ENCODE measurements at places on chromosomes 1 and 21.

- no peak for DNase-seq
Observed at GRCh38 chr1:4557949-4558348, 96.5 kb upstream of the AJAP1 start.

DNA sequence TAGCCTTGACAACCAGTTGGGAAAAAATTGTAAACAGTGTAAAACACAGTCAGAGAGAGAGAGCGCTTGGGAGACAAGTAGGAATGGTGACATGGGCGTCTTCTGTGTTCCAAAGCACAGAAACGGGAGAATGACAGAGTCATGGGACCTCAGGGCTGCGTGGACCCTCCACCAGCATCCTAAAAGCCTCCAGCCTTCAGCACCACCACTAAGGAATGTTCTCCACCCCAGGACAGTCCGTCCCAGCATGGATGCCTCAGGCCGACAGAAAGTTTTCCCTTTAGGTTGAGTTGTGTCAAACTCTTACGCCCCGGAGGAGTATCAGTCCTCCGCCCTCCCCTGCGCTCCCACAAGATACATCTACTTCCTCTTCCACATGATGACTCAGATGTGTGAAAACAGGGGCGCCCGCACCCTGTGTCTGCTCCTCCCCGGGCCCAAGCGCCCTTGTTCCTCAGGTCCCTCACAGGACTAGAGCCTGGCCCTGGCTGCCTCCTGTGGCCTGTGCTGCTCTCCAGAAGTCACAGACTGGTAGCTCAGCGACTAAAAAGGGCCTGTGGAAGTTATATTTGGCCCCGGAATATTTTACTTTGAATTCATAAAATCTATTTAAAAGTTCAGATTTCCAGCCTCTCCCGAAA is 63.9 kb upstream of the EFHD2 start:
- DNase-seq, result no peak

DNA sequence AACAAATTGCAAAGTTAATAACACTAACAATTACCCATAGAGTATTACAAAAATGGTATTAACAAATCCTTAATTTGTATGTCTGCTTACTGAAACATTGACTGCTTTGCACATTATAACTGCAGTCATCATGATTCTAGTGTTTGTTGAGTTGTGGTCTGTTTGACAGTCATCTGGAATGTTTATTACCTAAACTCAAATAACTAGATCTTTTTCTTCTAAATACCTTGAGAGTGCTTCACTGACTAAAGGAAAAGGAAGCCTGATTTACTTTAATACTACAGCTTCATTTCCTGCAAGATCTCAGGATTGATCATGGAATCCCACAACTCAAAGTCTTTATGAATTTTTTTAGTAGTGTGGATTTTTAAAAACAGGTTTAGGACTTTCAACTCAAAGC is 70.0 kb downstream of the HMCN1 start:
- DNase-seq, result no peak

DNA sequence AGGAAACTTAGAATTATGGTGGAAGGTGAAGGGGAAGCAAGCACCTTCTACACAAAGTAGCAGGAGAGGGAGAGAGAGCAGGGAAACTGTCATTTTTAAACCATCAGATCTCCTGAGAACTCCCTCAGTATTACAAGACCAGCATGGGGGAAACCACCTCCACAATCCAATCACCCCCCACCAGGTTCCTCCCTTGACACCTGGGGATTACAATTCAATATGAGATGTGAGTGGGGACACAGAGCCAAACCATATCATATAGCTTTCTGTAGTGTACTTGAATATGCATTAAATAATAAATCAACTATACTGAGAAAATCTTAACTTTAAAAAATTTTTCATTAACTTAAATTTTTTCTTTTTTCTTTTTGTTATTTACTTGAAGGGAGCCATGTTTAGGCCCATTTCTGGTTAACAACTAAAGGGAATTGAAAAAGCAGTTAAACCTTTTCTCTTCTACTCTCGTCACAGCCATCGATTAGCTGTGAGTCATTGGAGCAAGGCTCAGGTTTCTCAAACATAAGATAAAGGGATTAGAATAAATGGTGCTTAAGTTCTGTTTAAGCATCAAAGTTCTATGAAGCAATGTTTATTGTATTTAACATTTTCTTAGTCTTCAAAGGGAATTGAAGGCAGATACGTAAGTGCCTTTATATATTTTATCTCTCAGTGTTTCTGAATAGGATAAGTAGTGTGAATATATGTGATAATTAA is 72.2 kb upstream of the DPT start:
- no peak for DNase-seq

DNA sequence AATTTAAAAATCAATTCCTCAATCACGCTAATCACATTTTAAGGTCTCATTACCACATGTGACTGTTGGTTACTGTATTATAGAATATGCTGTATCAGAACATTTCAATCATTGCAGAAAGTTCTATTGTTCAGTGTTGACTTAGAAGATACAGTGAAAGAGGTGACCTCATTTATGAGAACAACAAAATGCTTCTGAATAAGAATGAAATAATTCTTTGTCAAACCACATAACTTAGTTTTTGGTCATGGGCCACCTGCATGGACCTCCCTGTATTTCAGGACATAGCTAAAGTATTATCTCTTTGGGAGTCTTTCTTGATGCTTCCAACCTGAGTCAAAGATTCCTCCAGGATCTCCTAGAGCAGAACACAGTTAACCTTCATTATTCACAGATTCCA is 22.3 kb downstream of the MFSD2A start:
- DNase-seq, result no peak

DNA sequence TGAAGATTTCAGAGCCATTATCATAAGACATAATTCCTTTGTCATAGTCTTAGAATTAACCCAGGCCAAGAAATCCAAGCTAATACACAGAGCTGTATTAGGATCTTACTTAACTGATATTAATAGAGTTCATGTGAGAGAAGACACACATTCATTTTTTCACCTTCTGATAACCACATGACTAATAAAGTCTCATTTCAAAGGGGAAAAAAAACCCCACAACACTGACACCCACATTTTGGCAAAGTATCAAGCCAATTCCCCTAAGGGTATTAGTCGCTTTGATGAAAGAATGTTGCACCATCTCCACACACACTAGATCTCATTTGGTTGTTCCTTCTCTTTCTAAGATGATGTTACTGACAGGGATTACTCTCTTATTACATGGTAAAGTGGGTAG is 344.4 kb upstream of the ESRRG start:
- no peak for DNase-seq

GRCh38 chr1:6832531-6833188 is 47.4 kb downstream of the CAMTA1 start:
- no peak for DNase-seq

DNA sequence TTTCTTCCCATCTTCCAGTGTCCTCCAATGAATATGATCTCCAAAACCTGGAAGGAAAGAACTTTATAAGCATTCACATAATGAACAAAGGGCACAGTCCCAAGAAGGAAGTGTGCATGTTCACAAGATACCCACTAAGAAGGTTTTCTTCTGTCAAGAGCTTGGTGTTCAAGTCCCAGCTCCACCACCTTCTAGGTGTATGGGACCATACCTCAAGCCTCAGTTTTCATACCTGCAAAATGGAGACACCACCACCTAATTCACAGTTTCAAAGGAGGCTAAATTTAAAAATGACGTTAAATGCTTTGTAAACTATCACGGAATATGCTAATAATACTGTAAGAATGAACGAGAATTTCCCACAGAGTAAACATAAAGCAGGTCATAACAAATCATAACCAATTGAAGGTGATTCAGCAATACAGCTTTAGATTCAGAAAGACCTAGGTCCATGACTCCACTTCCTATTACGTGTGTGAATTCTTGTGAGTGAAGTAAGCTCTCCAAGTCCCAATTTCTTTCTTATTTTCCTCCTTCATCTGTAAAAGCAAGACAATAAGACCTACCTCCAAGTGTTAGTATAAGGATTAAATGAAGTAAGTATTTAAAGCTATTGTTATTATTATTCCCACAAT is 8.1 kb upstream of the KTI12 start:
- no peak for DNase-seq

DNA sequence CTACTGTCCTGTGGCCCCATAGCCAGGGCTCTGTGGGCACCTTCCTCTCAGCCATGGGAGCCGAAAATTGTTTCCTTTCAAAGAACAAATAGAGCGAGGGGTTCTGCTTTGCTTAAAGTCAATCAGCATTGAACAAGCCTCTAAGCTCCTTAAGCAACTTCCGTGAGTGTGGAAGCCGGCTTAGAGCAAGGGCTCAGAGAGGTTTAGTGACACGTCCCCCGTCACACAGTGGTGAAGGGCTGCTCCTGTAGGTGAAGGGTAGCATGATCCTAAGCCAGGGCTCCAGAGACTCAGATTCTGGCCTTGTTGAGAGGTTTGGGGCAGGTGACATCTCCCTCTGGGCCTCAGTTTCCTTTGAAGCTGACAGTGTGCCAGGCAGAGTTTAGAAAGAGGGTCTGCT is 94.0 kb upstream of the WNT4 start:
- DNase-seq, result no peak

GRCh38 chr1:85376356-85376755 is 88.6 kb downstream of the DDAH1 start:
- DNase-seq, result no peak

GRCh38 chr1:220031287-220031686 is 15.0 kb downstream of the EPRS1 start:
- no peak for DNase-seq

- DNase-seq, result no peak
Observed at GRCh38 chr1:169193191-169193850, 86.8 kb downstream of the ATP1B1 start.

GRCh38 chr1:149848340-149849110 is 50.8 kb upstream of the BOLA1 start:
- no peak for DNase-seq

- no peak for DNase-seq
Observed at GRCh38 chr1:60963167-60963940, 119.0 kb upstream of the NFIA start.

DNA sequence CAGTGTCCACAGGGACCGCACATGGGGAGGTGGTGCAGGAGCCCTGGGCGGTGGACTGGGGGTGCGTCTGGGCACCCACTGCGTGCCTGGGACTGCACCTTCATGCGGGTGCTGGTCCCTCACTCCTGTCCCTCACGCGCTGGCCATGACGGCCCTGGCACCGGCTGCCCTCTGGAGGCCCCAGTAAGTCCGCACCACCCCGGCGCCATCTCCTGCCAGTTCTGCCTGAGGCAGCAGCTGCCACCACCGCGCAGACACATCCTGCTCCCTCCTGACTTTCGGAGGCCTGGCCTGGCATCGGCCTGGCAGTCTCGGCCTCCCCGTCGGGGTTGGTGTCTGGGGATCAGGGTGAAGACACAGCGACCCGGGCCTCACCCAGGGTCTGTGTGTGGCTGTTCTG is 64.8 kb downstream of the MORN1 start:
- DNase-seq, result no peak

DNA sequence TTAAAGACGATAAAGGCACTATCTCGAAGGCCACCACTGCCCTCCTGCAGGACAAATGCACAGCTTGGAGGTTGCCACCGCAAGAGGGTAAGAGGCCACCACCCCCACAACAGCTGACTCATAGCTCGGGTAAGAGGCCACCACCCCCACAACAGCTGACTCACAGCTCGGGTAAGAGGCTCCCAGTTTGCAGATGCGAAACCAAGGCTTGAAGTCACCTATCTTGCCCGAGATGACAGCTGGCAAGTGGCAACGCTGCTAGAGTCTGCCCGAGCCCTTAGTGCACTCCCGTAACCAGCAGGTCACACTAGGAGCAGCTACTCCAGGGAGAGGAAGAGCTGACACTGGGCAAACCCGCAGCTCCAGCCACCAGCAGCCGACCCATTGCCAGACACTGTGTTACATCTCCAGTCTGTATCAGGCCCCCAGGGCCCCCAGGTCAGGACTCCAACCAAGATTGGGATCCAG is 17.1 kb upstream of the SPSB1 start:
- no peak for DNase-seq

GRCh38 chr1:221294242-221294641 is 415.0 kb downstream of the HLX start:
- no peak for DNase-seq

DNA sequence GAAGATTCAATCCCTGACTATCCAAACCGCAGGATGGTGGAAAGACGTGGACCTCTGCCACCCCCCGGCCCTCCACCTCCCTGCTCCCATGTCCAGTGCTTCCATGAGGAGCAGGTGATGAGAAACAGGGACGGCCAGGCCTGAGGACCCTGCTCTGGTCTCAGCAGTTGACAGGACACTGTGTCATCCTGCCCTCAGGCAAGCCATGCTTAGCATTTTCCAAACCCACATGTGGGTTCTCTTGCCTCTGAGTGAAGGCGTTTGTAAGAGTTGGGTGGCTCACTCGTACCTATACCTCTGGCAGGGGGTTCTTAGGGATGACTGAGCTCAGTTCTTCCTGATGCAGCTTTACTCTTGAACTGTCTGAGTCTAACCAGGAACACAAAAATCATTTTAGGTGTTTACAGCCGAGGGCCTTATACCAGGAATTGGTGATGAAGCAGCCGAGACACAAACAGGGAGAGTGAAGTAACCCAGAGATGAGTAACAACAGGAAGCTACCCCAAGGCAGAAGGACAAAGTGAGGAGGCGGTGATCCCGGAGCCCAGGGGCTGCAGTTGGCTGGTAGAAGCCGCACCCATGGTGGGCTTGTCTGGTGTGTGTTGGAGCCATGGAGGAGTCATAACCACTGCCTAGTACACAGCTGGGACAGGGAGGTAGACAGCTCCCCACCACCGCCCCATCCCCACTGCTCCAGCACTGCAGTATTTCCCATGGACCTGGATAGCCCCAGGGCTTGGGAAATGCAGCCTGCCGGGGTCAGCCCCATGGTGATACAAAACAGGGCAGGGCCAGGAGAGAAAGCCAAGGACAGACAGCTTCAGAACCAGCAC is 21.4 kb downstream of the MYBPH start:
- DNase-seq, result no peak

GRCh38 chr1:219058891-219059820 is 114.5 kb upstream of the LYPLAL1 start:
- DNase-seq, result no peak

- DNase-seq, result peak; percentile 73
Observed at GRCh38 chr1:70038025-70038424, 167.4 kb downstream of the LRRC40 start.

- DNase-seq, result no peak
Observed at GRCh38 chr1:41018018-41018410, 3.5 kb downstream of the SLFNL1 start.

DNA sequence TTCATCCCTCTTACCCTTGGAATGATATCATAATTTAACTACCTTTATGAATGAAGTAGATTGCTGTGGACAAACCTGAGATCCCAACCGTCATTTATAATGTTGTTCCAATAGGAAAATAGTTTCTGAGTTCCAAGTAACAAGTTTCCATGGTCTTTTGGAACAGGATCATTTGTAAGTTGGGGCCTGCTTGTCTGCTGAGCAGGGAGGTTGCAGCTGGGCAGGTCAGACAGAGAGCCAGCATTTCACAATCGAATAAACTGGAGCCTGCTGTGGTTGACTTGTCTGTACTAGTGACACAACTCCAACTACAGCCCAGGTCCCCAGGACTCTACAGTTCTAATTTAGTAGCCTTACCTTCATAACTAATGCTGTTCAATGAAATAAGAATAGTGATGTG is 18.6 kb upstream of the RALGPS2 start:
- no peak for DNase-seq

GRCh38 chr1:20987831-20988825 is 188.6 kb downstream of the EIF4G3 start:
- DNase-seq, result no peak

- DNase-seq, result peak; percentile 76
Observed at GRCh38 chr21:46182548-46183336, 1.5 kb downstream of the SPATC1L start.
